ENCODE measurements at places on chromosomes 13 and 19. TPM values are rescaled to one million over a fixed set of nuclear protein-coding genes. Genes with fewer than 3 reads are reported as not detected.

STRN4 gene
- 61.9 TPM for total RNA-seq

DNA sequence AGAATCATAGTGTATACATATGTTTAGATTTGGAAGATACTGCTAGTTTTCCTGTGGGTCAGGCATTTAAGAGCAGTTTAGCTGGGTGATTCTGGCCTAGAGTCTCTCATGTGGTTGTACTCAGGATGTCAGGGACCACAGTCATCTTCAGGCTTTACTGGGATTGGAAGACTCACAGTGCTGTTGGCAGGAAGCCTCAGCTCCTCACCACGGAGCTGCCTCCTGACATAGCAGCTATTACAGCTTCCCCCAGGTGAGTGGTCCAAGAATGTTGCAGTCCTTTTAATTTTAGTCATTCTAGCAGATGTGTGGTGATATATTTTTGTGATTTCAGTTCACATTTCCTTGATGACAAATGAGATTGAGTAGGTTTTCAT, 16.9 kb upstream of the GPR18 start:
- DNase-seq = no peak

CKM gene
- total RNA-seq = not detected

CLEC17A gene
- total RNA-seq = not detected

UPK1A gene
- total RNA-seq = not detected

RAB3A gene
- total RNA-seq = 2.5 TPM

TEX30 gene
- total RNA-seq = 48.4 TPM

- DNase-seq = no peak
Measured at GRCh38 chr13:106491463-106491862, 44.0 kb downstream of the EFNB2 start.

PNMA8A gene
- total RNA-seq = 24.5 TPM

DNA sequence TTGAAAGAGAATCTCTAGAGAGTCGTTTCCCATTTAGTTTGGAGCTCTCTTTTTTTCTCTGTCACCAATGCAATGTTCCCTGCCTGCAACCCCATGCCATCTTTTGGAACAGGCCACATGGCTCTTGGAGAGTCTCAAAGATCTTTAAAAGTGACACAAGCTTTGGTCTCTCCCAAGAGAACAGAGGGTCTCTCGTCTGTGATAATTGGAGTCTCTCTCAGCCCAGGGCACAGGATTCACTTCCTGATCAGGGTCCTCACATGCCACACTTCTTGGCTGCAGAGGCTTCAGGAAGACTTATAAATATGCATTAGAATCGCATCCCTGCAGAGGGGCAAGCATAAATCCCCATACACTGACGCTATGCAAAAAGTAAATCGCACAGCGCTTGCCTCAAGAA, 240.5 kb downstream of the IRS2 start:
- DNase-seq = no peak

GRCh38 chr19:39112338-39112890, 13.2 kb upstream of the PAK4 start:
- DNase-seq = no peak

NLRP5 gene
- total RNA-seq = not detected

DNA sequence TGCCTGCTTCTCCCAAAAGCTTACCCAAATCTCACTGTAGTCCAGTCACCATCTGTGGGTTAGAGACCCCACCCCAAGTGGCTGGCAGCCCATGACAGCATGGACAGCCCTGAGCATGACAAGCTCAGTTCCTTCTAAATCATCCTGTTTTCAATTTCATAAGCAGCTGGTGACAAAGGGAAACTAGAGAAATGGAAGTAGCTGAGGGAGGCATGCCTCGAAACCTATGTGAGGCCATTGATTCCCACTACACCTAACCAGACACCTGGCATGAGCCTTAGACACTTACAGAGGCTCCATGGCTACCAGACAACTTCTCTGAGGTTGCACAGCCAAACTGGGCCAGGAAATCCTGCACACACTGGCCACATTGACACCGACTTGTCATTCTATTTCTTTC, 56.2 kb downstream of the ABCC4 start:
- DNase-seq = no peak

GRCh38 chr13:25811506-25811905, 240.3 kb downstream of the SHISA2 start:
- DNase-seq = no peak

CCDC122 gene
- 8.1 TPM for total RNA-seq

ZIM2 gene
- total RNA-seq = not detected

ZNF709 gene
- total RNA-seq = 1.6 TPM

PRSS57 gene
- total RNA-seq = not detected

DNA sequence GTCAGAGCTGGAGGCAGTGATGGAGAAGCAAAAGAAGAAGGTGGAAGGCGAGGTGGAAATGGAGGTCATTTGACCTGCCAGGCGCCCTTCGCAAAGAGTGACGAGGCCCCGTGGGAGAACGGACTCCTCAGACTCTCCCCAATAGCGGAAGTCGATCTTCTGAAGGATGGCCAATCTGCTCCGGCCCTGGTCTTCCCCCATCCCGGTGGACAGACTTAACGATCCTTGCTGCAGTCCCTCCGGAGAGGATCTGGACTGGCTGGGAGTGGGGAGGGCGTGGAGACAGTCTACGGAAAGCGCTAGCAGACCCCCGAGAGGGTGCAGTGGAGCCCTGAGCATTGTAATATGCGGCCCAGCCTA, 11.9 kb downstream of the EPS8L1 start:
- DNase-seq = no peak

- no peak for DNase-seq
Measured at GRCh38 chr13:63605962-63606361, 2190.3 kb upstream of the PCDH20 start.

PROSER3 gene
- 1.3 TPM for total RNA-seq

SPIB gene
- not detected for total RNA-seq

DNA sequence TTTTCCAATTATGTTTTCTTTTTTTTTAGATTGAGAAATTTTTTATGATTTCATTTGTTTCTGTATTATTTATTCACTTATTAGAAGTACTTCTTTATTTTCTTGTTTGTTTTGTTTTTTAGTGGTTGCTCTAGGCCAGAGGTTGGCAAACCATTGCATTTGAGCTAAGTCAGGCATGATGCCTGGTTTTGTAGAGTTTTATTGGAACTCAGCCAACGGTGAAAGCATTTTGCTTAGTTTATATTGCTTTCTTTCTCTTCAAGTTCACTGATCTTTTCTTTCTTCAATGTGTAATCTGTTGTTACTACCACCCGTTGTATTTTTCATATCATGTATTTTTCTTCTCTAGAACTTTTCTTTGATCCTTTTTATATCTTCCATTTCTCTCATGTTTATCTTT, 19.7 kb downstream of the ZNF567 start:
- DNase-seq = no peak

ZIC2 gene
- total RNA-seq = 1.6 TPM

GRCh38 chr19:42542791-42543190, 14.5 kb upstream of the CEACAM1 start:
- DNase-seq = no peak

DNA sequence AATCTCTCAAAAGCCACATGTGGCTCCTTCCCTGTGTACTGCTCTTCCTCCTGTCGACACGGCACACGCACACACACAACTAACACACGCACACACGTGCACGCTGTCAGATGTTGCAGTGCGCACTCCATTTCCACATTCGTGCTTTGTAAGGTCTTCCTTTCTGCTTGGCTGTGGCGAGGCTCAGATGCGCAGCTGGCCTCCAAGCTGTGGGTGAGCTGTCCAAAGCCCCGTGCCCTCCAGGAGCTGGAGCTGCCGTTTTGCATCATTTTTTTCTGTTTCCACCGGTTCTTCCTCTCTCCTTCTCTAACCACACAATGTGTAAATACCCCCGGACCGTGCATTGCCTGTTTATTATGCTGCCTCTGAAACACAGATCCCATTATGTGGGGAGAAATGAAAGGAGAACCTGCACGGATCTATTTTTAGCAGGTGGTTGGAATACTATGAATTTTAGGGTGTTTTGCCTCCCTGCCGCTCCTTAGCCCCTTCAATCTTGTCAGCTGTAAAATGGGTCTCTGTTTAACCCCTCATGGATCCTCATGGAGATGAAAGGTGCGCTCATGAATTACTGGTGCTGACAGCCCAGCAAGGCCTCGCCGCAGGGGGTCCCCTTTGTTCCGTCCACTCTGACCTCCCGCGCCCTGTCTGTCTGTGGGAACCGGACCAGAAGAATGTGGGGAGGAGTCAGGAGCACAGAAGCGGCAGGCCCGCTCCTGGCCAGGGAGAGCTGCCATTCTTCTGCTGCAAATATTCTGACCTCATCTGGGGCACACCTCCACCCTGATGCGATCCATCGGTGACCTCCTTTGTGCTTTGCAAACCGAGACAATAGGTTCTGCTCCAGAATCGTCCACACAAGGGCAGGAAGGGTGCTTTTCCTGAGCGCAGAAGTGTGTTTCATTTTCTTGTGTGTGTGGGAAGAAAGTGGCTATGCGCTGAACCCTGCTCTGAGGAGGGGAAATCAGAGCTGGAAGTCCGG, 137.7 kb downstream of the SOX1 start:
- no peak for DNase-seq

- peak; percentile 94 for DNase-seq
Measured at GRCh38 chr13:35927567-35928021, 203.6 kb downstream of the DCLK1 start.

- no peak for DNase-seq
Measured at GRCh38 chr19:46391296-46392251, 21.8 kb downstream of the CCDC8 start.

NCAN gene
- total RNA-seq = not detected

DNA sequence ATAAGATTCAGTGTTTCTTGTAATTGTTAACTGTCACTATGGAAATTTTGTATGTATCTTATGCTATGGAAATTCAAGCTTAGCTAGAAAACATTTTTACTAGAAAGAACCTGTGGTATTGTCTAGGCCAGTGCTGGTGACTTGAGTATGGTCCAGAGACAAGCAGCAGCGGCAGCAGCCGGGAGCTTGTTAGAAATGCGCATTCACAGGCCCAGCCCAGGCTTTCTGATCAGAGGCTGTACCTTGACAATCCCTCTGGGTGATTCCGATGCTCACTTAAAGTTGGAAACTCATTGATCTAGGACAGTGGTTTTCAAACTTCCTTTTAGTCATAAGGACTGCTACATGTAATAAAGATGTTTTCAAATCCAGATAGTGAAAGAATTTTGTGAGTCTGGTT, 287.4 kb downstream of the SHISA2 start:
- DNase-seq = no peak

DNA sequence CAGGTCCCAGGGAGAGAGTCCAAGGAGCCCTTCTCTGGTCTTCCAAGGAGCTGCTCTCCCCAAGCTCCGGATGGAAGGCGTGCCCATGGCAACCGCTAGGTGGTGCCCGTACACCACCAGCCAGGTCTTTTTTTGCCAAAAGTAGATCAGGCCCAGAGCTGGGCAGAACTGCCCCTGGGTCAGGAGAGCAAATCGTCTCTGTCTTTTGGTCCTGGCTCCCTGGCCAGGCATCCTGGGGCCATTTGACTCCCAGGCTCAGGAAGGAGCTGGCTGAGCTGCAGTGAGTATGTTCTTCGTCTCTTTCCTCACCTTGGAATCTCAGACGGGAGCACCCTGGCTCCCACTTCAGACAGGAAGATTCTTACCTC, 24.6 kb upstream of the BCL3 start:
- peak; percentile 77 for DNase-seq

DIRAS1 gene
- 7.3 TPM for total RNA-seq

DNA sequence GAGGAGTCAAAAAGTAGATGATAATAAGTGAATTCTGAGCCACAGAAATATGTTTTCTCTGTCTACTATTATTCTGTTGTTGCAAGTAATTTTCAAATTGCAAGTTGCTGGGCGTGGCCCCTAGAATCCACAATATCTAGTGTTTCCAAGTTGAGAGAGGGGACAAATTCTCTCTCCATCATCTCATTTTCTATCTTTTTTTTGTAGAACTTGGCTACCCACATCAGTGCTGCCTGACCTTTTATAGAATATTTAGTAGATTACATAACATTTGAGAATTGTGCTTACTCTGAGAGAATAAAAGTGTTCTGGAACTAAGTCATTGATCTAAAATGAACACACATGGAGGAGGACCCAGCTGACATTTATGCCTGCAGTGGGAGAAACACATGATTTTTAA, 110.9 kb upstream of the CSNK1A1L start:
- DNase-seq = no peak

DNA sequence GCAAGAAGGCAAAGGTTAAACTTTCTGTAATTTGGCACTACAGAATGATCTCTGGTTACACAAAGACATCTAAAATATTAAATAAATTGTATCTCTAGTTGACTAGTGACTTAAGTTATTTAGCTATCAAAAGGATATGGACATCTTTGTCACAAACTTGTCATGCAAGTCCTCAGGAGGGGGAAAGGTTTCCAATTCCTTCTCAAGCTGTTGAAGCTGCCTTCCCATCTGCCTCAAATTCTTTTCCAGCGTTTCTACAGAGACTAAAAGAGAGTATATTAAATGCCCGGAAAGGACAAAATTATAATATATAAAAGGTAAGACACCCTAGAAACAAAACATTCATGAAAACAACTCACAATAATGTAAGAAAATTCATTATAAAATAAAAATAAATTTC, 324.5 kb downstream of the DIAPH3 start:
- no peak for DNase-seq

GRCh38 chr19:30710721-30711120, 338.5 kb downstream of the ZNF536 start:
- no peak for DNase-seq

DNA sequence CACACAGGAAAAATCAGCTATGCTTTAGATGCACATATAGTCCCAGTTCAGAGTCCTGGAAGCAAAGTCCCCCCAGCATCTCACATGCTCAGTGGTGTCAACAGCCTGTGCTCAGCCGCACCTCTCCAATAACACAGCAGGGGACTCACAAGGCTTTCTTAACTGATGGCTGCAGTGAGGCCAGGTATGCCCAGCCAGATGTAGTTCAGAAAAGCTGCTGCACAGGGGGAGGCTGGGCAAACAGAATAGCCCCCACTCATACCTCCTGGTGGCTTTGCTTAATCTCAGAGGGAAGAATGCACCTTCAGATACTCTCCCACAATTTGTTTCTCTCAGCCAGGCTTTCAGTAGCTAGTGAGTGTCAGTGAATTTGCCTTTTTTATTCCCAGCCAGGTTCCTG, 33.4 kb downstream of the FAM124A start:
- DNase-seq = no peak

PRR36 gene
- total RNA-seq = 0.72 TPM

RNF113B gene
- not detected for total RNA-seq

DNA sequence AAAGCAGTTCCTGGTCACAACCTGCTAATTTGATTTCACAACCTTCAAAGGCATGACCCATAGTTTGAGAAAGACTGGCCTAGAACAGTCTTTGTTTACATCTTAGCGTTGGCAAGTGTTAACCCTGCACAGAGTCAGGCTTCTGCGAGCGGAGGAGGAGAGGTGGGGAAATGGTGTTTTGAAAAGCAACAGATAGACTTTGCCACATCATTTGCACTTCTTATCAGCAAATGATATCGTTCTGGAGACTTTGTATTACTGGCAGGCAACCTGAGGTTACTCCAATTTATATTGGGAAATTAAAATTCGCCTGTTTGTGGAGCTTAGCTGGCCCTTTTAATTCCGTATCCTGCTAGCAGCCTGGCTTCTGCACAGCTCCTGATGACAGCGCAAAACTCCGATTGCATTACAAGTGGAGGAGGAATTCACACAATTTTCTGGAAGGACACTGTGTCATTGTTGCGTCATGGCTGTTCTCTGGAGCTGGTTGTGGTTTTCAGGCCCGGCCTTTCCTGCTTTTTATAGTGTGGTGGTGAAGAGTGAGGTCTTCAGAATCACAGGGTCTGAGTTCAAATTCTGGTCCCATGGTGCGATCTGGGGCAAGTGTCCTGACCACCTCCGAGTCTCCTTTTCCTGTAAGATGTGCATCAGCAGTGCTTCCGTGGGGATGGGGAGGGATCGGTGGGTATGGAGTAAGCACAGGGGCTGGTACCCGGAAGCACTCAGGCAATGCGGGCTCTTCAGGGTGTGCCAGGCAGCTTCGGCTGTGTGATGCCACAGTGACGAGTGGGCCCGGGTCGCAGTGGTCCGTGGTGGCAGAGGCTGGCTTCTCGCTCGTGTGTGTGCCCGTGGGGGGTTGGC, 49.1 kb upstream of the EHD2 start:
- peak; percentile 85 for DNase-seq

VAV1 gene
- total RNA-seq = not detected
